ENCODE measurements at places on chromosomes 16 and 17.

- DNase-seq: no peak
Measured at GRCh38 chr17:3503285-3503684, 27.5 kb downstream of the ASPA start.

DNA sequence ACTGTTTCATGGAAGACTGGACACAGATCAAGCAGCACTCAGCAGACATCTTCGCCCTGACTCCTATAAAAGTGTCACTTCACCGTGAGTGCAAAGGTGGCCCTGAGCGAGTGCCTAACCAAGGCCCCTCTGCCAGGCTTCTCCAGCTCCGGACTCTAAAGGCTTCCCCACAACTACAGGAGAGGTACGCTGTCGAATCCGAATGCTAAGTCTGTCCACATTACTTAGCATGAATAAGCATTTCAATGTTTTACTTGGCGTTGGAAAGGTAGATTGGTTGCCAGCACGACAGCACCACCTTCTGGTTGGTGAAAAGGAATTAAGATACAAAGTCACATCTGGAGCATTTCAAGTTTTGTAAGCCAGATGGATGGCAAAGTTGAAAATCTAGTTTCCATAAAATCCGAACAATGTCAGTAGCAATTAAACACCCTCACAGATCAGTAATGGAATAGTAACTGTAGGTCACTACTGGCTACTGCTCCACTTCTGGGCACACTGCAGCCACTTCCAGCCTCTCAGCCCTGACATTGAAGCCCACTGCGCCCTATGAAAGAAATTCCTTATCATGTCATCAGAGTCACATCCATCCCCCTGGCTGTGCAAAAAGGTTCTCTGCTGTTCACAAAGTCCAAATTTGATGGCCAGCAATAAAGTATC, 100.9 kb downstream of the PARN start:
- DNase-seq: peak; percentile 75

GRCh38 chr16:8847623-8848022, 21.2 kb downstream of the CARHSP1 start:
- no peak for DNase-seq

GRCh38 chr16:739560-740458, 988 bp downstream of the CIAO3 start:
- DNase-seq: no peak

- DNase-seq: peak; percentile 86
Measured at GRCh38 chr17:76623271-76624146, 20.0 kb downstream of the ST6GALNAC1 start.

DNA sequence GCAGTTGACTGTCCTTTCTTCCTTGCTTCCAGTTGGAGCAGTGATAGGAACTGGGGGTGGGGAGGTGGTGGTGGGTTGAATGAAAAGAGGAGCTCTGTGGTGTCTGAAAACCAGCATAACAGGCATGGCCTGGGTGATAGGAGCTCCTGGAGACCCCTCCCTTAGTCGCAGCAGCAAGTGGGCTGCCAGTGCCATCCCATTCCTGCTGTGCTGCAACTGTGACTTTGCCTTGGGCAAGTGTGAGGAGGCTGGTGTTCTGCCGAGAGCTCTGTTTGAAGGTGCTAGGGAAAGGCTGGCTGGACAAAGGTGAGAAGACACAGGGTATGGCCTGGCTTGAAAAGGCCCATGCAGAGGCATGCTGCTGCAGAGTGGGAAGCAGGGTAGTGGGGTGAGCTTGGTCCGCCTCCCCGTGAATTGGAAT, 2.7 kb upstream of the CDK5R1 start:
- no peak for DNase-seq

DNA sequence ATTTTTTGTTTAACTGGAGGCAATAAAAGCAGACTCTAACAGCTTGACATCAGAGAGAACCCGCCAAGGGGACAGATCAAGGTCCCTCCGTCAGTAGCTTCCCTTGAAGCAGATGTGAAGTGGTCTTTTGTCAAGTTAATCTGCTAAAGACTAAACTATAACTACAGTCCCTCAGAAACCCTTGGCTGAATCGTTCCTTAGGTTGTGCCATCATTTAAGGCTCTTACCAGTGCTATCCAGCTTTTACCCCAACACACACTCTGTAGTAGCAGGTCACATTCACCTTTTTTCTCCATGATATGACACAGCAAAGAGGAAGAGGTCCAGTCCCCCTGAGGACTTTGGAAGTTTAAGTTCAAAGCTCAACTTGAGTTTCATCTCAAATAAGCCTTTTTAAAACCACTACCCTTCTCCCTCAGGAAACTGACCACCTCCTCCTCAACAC, 49.7 kb downstream of the ERN1 start:
- no peak for DNase-seq

All from AG08395 (cell line).